ENCODE measurements at places on chromosomes 3 and 15. TPM values are rescaled to one million over a fixed set of nuclear protein-coding genes. Genes with fewer than 3 reads are reported as not detected.

MEX3B gene
- total RNA-seq = 1.6 TPM

- H3K4me3 ChIP-seq = no peak overlapping the region
- no peaks in the 10 kb centered on the region for H3K27me3 ChIP-seq
- no peaks in the 10 kb centered on the region for H3K36me3 ChIP-seq
- H3K27ac ChIP-seq = no peak overlapping the region
Observed at GRCh38 chr3:137693791-137694190, 70.3 kb upstream of the SOX14 start.

SLC6A11 gene
- not detected for total RNA-seq

- H3K4me1 ChIP-seq = peaks cover 43% of the 10 kb centered on the region
- H3K36me3 ChIP-seq = no peaks in the 10 kb centered on the region
- H3K27me3 ChIP-seq = peaks cover 7% of the 10 kb centered on the region
- H3K4me3 ChIP-seq = no peak overlapping the region
- H3K27ac ChIP-seq = peak overlapping the region; percentile 38
Observed at GRCh38 chr3:72346526-72346926, 501.7 kb downstream of the SHQ1 start.

DNA sequence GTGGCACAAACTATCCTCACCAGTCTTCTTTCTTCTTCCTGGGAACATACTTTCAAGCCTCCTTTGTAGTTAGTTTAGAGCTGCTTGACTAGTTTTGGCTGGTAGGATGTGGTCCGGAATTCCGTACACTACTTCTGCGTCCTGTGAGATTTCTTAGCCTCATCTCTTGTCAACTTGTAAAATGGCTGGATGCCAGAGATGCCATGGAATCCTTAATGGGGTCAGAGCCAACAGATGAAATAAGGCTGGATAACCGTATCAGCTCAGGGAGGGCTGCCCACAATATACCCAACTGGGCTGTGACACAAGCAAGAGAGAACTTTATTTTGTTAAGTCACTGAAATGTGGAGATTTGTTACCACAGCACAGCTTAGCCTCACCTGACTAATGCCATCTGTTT, 466.9 kb upstream of the MDFIC2 start:
- no peak overlapping the region for H3K4me3 ChIP-seq
- DNase-seq = no peak
- H3K27me3 ChIP-seq = no peaks in the 10 kb centered on the region
- no peaks in the 10 kb centered on the region for H3K36me3 ChIP-seq
- no peak overlapping the region for H3K27ac ChIP-seq

GRCh38 chr15:77834276-77834990, 201.7 kb upstream of the LINGO1 start:
- no peaks in the 10 kb centered on the region for H3K4me1 ChIP-seq
- no peak overlapping the region for H3K4me3 ChIP-seq
- no peaks in the 10 kb centered on the region for H3K36me3 ChIP-seq
- H3K27me3 ChIP-seq = peaks cover 36% of the 10 kb centered on the region
- DNase-seq = no peak
- no peak overlapping the region for H3K27ac ChIP-seq

DNA sequence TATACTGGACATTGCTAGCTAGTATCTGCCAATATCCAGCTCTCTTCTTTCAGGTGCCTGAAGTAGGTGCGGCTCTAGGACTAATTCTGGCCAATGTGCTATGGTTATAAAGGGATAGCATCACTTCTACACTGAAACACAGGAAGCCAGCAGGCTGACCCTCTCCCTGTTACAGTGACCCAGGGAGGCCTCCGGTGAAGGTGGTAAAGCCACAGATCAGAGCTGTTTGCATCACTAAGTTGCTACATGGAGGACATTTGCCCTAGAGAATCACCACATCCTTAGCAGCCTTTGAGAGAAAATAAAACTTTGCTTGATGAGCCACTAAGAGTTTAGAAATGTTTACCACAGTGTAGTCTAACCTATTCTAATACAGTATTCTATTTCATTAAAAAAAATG, 161.4 kb downstream of the CHST2 start:
- no peak overlapping the region for H3K4me3 ChIP-seq
- no peaks in the 10 kb centered on the region for H3K4me1 ChIP-seq

GRCh38 chr3:108271626-108272025, 24.7 kb upstream of the HHLA2 start:
- no peak overlapping the region for H3K27ac ChIP-seq
- no peaks in the 10 kb centered on the region for H3K4me1 ChIP-seq
- no peak overlapping the region for H3K4me3 ChIP-seq
- no peaks in the 10 kb centered on the region for H3K27me3 ChIP-seq
- no peak for DNase-seq
- H3K36me3 ChIP-seq = no peaks in the 10 kb centered on the region

CATSPER2 gene
- total RNA-seq = 7.2 TPM

- no peaks in the 10 kb centered on the region for H3K27me3 ChIP-seq
- H3K4me3 ChIP-seq = no peak overlapping the region
- H3K36me3 ChIP-seq = no peaks in the 10 kb centered on the region
- DNase-seq = no peak
- no peak overlapping the region for H3K27ac ChIP-seq
- no peaks in the 10 kb centered on the region for H3K4me1 ChIP-seq
Observed at GRCh38 chr3:172279191-172279640, 169.0 kb downstream of the GHSR start.
